ENCODE measurements at places on chromosomes 11 and 22.

DNA sequence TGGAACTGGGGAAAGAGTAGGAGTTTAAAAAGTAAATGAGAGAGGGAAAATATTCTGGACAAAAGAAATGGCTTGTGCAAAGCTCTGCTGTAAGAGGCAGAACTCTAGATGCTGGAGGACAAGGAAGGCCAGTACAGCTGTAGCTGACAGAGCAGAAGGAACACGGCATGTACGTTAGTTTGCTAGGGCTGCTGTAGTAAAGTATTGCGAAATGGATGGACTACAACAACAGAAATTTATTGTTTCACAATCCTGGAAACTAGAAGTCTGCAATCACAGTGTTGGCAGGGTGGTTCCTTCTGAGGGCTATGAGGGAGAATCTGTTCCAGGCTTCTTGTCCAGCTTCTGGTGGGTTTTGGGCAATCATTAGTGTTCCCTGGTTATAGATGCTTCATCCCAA lies 454.4 kb downstream of the NTM start:
- no peak for DNase-seq

DNA sequence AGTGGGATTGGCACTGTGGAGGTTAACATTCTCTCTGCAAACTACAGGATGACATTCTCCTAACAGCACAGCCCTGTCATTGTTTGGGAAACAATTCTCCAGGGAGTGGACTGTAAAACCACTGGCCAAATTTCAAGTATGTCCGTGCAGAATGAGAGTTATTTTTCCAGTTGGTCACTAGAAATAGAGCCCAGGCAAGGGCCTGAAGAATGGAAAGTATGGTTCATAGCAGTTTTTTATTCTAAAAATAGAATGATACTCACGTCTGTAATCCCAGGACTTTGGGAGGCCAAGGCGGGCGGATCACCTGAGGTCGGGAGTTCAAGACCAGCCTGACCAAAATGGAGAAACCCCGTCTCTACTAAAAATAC lies 39.0 kb upstream of the CD44 start:
- no peak for DNase-seq

DNA sequence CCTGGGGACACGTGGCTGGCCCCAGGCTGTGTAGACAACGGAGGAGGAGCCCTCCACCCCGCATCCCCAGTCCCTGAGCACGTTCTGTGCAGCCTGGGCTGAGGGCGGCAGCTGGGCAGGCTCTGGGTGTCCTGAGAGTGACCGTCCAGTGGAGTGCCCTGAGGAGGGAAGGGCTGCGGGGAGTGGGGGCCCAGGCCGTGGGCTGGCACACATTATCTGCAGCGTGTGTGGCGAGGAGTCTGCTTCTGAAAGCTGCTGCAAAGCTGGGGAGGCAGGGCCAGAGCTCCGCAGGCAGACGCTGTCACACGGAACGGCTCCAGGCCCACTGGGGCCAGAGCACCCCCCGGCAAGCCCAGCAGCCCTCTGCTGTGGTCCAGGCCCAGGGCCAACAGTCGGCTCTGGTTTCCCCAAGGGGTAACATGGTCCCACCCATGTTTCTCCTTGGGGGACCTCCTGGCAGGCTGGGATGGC lies 835 bp upstream of the ANO9 start:
- DNase-seq = no peak

DNA sequence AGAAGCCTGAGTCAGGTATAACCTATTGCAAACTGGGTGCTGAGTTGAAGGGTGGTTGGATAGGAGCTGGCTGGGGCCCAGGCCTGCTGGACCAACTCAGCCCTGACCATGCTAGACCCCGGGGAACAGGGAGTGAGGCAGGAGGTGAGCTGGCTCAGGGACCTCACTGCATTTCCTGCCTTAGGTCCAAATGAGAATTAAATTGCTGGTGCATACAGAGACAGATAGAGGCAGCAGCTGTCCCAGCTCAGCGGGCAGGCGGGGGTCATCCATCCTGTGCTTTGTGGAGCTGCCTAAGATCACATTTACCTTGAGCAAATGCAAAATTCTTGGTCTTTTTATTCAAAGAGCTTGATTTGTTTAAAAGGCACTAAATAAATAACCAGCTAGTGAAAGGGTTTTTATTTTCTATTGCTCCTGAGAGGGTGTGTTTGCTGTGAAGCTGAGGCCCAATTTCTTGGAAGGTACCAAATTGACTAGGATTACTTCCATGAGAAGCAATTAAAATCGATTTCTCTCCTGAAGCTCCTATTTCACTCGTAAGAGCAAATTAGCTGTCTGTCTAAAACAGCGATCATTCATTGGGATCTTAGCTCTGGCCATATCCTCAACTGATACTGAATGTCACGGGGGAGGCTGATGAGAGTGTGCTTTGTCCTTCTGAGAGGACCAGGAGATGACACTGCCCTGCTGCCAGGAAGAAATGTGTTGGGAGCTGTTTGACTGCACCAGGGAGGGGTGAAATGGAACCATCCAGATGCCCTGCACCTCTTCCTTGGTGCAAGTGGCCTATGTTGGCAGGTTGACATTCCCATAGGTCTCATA lies 24.9 kb downstream of the USH1C start:
- DNase-seq = no peak

DNA sequence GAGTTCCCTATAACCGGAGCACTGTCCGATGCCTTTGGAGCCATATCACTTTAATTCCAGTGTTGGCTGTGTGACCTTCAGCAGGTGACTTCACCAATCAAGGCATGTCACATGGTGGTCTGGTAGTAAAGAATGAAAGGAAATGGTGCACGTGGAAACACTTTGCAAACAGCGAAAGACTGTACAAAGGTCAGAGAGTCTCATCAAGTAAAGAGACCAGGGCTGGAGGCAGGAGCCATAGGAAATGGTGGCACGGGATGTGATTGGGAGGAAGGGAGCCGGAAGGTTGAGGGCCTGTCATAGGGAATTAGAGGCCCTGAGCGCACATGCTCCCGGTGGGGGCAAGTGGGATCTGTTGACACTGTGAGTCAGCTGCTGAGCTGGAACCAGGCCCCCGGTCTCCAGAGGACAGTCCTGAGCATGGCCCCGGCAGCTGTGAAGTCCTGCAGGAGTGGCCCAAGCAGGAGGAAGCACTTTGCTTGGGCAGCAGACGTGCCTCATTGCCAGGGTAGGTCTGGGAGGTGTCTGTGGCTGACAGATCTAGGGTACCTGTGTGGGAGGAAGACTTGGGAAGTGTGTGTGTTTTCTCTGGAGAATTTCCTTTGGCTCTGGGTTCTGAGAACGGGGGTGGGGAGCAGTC lies 2.0 kb downstream of the DAGLA start:
- no peak for DNase-seq

GRCh38 chr22:48531761-48532435 lies 1295.8 kb downstream of the BRD1 start:
- no peak for DNase-seq

DNA sequence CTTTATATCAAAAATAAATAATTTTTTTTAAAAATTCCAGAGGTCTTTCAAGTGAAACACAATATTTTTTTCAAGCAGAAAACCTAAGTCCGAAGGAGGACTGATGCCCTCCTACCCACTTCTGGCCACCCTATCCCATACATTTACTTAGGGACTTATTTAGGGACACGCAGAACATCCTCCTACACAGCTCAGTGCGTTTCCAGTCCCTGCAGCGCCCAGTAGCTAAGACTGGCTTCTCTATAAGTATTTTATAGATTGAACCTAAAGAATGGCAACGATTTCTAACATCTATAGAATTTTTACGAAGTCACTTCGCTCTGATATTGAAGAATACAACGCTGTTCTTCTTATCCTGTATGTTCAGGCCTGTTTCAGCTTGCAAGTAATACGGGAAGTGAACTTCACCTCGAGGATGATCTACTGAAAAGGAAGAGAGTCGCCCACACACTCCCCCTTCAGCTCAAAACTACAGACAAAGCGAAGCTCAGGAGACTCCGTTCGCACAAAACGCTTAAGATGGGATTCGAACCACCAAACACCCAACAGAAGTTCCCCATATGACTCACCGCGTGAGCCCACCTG lies 328 bp downstream of the CHEK2 start:
- DNase-seq = no peak

DNA sequence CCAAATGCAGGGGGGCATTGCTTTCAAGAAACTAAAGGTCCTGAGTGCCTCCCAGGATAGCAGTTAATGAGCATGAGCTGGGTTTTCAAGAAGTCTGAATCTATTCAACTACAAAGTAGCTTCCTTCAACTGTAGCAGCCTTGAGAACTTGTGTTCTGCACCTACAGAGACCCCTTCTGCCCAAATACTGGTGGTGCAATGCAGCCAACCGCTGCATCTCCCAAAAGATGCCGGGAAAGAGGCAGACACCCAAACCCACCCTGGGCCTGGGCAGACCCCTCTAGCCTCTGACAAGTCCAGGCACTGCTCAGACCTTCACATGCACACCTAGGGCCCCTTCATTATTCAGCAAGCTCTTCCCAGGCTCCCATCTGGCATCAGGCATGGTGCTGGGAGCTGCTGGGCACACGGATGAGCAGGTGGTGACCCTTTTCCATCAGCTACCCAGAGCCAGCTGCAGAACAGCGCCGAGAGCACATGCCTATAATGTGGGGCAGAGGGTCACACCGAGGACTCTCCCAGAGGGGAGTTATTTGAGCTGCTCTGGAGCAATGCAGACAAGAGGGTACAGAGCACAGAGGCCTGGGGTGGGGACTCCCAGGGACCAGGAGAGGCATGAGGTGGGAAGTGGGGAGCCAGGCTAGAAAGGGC lies 44.9 kb upstream of the ETS1 start:
- DNase-seq = no peak

DNA sequence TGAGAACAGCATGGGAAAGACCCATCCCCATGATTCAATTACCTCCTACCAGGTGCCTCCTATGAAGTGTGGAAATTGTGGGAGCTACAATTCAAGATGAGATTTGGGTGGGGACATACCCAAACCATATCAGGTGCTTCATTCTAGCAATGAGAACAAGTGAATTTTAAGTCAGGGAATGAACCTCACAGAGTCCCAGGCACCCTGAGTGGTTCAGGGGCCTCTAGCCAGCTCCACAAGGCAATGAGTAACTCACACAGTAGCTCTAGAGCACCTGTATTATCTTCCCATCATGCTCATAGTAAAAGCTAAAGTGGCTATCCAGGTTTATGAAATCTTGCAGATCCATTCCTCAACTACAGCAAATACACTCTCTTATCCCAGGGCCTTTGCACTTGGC lies 13.1 kb upstream of the ACCSL start:
- DNase-seq = no peak

DNA sequence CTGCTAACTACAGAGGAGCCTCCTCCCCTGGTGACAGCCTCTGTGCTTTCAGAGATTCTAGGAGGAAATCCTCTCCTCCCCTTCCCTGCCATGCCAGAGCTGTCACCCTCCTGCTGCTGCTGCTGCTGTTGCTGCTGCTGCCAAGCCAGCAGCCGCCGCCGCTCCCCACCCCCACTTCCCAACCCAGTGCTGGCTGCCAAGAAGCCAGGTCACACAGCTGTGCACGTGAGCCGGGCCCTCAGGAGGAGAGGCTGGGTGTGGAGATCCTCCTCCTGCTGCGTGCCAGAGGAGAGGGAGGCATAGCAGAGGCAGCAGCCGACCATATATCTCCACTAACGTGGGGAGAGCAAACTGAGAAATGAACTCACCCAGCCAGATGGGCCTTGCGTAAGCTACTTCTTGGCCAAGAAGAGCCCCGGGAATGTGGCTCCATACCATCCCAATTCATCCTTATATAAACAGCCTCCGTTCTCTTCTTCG lies 12.4 kb downstream of the CRY2 start:
- DNase-seq = no peak

GRCh38 chr11:13046637-13047570 lies 37.8 kb downstream of the RASSF10 start:
- no peak for DNase-seq

DNA sequence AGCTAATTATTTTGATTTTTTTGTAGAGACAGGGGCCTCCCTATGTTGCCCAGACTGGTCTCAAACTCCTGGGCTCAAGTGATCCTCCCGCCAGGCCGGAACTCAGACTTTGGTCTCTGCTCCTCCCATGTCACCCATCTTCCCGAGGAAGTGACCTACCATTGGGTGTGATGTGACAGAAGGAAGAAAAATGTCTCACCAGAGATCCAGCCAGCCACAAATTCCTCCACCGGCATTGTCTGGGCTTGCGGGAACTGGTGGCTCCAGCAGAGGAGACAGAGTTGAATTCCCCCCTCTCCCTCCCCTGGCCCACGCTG lies 772 bp downstream of the SLC25A45 start:
- no peak for DNase-seq

GRCh38 chr11:117251506-117251905 lies 19.0 kb downstream of the RNF214 start:
- DNase-seq = no peak

- DNase-seq = no peak
Observed at GRCh38 chr11:117265745-117266144, 25.4 kb upstream of the BACE1-AS start.

GRCh38 chr11:61961570-61962212 lies 5.7 kb downstream of the FTH1 start:
- no peak for DNase-seq

DNA sequence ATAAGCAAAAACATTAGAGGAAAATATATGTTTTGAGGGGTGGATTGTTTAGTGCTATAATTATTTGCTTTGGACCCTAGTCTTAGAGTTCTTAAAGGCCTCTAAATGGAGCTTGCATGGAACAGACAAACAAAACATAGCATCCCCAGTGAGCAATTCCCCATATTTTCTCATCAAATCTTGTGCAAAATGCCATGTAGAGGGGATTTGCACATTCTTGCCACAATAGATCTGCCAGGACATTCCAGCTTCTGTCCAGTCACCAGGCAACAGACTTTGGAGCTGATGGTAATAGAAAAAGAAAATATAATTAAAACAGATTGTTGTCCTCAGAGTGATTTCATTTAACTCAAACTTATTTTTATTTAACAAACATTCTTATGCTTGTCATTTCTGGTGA lies 360.3 kb upstream of the PDGFD start:
- no peak for DNase-seq

DNA sequence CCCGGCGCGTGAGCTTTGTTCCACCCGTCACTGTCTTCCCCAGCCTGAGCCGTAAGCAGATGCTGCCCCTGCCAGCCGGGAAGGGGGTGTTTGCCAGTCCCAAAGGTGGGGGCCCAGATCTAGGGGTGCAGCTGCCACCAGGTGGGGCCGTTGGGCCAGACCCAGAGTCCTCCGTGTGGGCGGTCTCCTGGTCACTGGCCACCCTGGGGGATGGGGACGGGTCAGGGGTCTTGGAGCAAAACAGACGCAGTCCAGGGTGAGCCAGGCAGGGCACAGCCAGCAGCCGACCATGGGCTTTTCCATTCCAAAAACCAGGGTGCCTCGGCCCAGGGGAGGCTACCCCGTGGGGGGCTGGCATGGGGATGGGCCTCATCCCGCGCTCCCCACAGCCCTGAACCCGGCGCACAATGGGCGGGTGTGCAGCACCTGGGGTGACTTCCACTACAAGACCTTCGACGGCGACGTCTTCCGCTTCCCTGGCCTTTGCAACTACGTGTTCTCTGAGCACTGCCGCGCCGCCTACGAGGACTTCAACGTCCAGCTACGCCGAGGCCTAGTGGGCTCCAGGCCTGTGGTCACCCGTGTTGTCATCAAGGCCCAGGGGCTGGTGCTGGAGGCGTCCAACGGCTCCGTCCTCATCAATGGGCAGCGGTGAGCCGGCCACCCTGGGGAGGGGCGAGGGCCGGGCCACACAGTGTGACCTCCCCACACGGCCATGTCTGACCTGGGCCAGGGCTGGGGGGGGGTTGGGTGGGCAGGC lies 3.5 kb downstream of the MUC5B start:
- DNase-seq = no peak

GRCh38 chr11:63492441-63492840 lies 1.5 kb upstream of the PLAAT5 start:
- DNase-seq = no peak

GRCh38 chr11:78453140-78453935 lies 35.7 kb upstream of the GAB2 start:
- DNase-seq = no peak

- DNase-seq = no peak
Observed at GRCh38 chr22:44632541-44633396, 69.2 kb upstream of the PRR5 start.
